ENCODE measurements at places on chromosomes 5 and 9.

GRCh38 chr5:111583758-111584203 lies 71.4 kb upstream of the STARD4 start:
- peak; percentile 10 for DNase-seq

DNA sequence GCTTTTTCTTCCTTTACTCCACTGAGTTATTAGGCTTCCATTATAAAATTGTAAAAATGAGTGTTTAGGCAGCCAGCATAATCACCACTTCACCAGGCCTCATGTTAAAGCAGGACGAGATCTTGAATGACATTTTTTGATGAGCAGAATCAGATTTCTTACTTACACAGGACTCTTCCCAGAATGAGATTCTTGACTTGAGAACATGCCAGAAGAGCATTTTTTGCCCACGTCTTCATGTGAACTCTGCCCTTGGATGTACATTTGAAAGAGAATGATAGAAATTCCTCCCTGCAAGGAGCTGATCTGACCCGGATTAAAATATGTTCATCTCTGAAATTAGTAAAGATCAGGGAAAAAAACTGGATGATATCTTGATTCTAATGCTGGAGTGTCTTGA lies 212.1 kb upstream of the ADRA1B start:
- no peak for DNase-seq

DNA sequence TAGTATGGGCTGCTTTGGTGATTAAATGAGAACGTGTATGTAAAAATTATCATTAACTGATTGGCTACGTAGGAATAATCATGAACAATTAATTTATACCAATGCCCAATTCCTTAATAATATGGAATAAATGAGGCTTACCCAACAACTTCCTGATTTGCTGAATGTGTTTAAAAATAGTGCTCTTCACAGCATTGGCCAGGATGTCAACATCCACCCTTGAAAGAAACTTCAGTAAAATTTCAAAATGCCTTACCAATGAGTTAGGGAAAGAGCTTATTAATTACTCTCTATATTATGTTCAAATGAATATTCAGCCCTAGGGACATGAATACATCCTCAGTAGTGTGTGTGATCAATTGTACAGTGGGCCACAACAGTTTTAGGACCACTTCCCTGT lies 401.4 kb downstream of the PSAT1 start:
- no peak for DNase-seq

GRCh38 chr9:76463211-76463610 lies 4.2 kb downstream of the GCNT1 start:
- DNase-seq, result no peak

- DNase-seq, result peak; percentile 24
Measured at GRCh38 chr9:29668732-29669131, 2095.5 kb upstream of the C9orf72 start.

GRCh38 chr5:67672636-67673035 lies 476.0 kb upstream of the CD180 start:
- DNase-seq, result peak; percentile 19

GRCh38 chr9:90547896-90548295 lies 94.7 kb downstream of the DIRAS2 start:
- DNase-seq, result no peak

GRCh38 chr5:59660737-59661136 lies 232.8 kb downstream of the PDE4D start:
- DNase-seq, result peak; percentile 57

DNA sequence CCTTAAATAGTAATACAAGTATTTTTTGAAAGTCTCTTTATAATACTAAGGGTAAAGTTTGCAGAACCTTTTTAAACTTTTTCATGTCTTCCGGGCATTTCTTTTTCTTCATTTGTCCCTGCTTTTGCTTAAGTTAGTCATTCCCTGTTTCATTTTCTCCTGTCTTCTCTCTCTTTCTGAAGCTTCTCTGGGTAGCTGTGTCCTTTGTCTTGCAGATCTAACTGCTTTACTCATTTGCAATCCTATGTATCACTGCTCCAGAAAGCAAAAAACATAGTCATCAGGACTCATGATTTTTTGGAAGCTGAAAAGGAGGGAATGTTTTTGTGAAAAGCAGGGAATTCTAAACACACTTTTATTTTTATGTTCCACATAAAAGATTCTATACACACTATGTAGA lies 301.7 kb downstream of the MRPS30 start:
- no peak for DNase-seq

GRCh38 chr5:1546556-1546955 lies 22.8 kb upstream of the LPCAT1 start:
- DNase-seq, result no peak

GRCh38 chr5:68544091-68544647 lies 328.6 kb downstream of the PIK3R1 start:
- no peak for DNase-seq

GRCh38 chr5:88957013-88957412 lies 74.0 kb upstream of the MEF2C start:
- DNase-seq, result peak; percentile 36

DNA sequence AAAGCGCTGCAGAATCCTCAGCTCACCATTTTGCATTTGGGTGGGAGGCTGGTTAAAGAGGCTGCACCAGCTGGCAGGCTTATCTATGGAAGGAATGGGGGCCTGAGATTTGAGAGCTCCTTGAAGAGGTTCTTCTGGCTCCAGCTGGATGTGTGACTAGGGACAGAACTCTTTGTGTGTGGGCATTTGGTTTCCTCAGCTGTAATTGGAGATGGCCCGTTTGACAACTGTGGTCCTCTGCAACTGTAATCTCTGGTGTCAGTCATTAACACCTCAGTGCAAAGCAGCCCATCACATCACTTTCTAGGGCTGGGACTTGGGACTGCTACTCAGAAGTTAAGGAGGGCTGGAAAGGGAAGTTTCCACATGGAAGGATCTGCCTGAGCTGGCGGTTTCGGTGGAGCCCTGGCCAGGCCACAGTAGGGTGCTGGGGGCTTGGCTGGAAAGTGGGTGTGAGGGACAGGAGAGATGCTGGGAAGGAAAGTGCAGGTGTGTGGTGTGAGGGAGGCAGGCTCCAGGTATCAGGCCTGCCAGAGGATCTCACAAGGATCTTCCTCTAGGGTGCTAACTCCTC lies 193.8 kb downstream of the GADD45G start:
- DNase-seq, result peak; percentile 41

- DNase-seq, result peak; percentile 12
Measured at GRCh38 chr9:100221538-100221937, 122.5 kb downstream of the INVS start.

DNA sequence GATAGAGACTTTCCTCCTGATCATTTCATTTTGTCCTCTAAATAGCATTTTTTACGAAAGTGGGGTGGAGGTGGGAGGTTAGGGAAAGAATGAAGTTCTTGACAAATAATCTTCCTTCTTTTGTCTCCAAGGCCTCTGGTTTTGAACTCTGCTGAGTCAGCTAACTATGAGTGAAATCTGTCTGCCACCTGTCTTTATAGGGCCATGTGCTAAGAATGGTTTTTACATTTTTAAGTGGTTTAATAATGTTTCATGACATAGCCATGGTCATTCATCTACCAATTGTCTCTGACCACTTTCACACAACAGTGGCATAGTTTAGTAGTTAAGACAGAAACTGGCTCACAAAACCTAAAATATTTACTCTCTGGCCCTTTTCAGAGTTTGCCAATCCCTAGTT lies 7.6 kb downstream of the MAN2A1 start:
- DNase-seq, result peak; percentile 80

- peak; percentile 56 for DNase-seq
Measured at GRCh38 chr5:134226441-134227192, 744 bp upstream of the PPP2CA start.

- no peak for DNase-seq
Measured at GRCh38 chr5:127418974-127419682, 98.3 kb upstream of the PRRC1 start.

DNA sequence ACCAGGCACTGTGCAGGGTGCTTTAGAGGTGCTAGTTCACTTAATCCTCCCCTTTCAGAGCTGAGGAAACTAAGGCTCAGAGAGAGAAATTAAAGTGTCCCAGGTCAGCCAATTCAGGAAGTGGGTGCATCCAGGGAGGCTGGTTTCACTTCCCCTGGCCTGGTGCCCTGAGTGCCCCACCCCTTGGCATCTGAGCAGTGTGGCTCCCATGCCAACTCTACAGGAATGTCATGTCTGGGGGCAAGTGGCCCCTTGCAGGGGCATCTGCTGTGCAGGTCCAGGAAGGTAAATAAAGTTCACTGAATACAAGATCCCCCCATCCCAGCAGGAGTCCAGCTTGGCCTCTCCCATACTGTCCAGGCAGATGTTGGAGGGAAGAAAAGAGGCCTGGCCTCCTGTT lies 4.4 kb upstream of the N4BP3 start:
- no peak for DNase-seq

DNA sequence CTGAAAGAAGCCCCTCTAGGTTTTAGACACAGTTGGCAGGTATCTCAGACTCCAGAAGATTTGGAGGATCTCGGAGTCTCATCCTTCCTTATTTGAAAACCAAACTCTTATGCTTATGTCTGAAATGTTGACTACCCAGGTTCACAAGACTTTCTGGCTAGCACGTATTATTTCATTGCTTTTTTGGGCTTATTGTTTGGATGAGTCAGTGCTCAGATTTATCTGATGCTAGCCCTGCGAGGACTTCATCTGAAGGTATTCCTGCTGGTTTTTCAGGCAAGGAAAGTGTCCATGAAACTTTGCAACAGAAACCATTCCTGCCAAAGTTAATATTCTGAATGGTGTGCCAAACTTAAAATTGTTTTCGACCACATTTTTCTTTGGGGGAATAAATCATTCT lies 8.5 kb downstream of the OSTF1 start:
- DNase-seq, result no peak

GRCh38 chr5:178388386-178389025 lies 155.9 kb upstream of the PHYKPL start:
- DNase-seq, result no peak

DNA sequence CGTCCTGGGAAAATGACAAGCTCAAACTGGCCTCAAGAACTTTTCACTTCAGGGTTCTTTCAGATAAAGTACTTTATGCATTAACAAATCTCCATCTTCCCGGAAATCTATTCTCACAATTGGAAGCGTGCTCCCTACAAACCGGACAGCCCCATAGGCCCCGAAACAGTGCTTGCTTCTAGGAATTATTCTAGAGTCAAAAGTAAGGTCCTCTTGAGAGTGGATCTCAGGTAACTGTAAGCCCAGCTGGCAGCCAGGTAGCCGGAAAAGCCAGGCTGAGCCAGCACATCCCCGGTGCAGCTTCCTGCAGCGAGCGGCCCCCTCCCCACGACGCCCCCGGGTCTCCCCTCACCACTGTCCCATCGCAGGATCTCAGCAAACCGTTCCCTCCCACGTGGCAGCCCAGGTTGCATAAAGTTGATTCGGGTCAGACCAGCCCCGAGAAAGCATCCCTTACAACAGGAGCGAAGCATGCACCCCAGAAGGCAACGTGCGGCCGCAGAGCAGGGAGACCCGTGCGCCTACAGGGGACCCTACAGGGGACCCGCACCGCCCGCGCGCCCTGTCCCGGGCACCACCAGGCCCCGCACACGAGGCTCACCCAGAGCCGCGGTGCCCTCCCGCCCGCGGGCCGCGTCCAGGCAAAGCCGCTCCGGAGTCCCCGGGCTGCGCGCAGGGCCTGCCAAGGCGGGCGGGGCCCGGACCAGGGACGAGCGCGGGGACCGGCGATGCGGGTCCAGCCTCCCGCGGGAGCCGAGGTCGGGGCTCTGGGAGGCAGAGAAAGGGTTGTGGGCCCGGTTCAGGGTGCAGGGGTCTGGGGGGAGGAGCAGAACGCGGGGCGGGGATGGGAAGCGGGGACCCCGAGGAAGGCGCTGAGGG lies 920 bp downstream of the LPCAT1 start:
- DNase-seq, result no peak

DNA sequence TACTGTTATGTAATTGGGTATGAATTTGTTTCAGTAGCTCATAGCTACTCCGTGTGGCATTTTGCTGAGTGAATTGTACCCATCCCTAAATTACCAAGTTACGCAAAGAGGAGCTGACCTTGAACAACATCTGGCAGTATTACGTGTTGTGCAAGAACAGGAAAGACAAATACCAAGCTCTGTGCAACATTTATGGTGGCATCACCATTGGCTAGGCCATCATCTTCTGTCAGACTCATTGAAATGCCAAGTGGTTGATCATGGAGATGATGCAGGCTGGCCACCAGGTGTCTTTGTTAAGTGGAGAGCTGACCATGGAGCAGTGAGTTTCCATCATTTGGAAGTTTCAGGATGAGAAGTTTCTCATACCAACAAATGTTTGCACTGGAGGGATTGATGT lies 15.0 kb downstream of the ZSWIM6 start:
- DNase-seq, result no peak

DNA sequence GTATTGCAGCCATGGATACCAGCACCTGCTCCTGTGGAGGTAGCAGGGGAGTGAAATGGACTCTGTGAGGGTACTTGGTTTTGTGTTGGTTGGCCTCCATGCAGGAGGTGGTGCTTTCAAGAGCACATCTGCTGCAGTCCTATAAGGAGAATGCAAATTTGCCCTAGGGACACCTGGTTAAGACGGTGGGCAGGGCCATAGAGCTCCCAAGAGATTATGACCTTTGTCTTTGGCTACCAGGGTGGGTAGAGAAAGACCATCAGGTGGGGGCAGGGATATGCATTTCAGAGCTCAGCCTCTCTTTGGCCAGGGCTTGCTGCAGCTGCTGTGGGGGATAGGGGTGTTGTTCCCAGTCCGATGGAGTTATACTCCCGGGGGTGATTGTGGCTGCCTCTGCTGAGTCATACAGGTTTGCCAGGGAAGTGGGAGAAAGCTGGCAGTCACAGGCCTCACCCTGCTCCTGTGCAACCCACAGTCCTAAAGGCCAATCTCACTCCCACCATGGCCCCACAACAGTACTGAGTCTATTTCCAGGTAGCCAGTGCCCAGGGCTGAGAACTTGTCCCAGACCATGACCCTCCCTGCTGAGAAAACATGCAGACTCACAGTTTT lies 14.0 kb upstream of the PDLIM4 start:
- DNase-seq, result no peak

GRCh38 chr9:71663931-71664459 lies 104.3 kb downstream of the CEMIP2 start:
- DNase-seq, result peak; percentile 78

GRCh38 chr9:777978-778377 lies 63.5 kb upstream of the DMRT1 start:
- no peak for DNase-seq

DNA sequence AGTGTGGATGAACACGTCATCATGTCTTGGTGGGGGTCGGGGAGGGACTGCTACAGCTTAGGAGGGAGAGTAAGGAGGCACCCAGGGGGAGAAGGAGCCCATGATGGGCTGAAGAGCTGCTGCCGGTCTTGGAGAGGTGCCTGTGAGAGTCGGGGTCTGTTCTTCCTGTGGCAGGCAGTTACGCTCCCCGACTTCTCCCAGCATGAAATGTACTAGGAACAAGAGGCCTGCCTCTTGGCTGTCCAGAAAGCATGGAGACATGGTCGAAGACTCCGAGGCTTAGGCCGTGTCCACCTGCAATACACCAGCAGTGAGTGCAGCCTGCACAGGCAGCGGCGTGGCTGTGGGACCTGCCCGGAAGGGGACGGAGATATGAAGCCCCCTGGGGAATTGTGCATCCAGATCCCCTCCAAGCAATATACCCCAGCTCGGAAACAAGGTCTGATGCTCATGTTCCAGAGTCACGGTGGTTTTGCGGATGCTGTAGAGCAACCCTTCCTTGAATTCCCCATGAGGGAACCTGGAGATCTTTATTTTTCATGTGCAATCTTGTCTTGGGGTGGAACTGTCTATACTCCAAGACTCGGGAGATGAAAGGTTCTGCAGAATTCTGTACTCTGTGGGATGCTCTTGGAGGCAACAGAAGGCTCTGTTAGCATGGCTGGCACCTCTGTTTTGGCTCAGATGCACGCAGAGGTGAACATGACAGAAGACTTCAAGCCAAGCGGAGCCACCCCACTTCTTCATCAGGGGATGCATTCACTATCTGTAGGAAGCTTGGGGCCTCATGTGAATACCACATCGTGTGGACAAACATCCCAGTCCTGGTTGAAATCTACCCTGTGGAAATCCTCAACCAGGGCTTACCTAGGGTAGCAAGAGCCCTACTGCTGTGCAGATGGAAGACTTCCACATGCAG lies 374.9 kb upstream of the IRX4 start:
- no peak for DNase-seq
